ENCODE measurements at places on chromosomes 12 and 14. TPM values are rescaled to one million over a fixed set of nuclear protein-coding genes. Genes with fewer than 3 reads are reported as not detected.

Gene ERP27
- 0.60 TPM for total RNA-seq

Gene R3HDM2
- 31.9 TPM for total RNA-seq

Gene INHBC
- total RNA-seq = not detected

Gene PEBP1
- 138 TPM for total RNA-seq

Gene PPFIA2
- total RNA-seq = not detected
